ENCODE measurements at places on chromosomes 2 and 18.

GRCh38 chr2:77104554-77104953 lies 417.6 kb downstream of the LRRTM4 start:
- DNase-seq = no peak

- no peak for DNase-seq
Observed at GRCh38 chr2:7611750-7612149, 694.5 kb downstream of the RNF144A start.

DNA sequence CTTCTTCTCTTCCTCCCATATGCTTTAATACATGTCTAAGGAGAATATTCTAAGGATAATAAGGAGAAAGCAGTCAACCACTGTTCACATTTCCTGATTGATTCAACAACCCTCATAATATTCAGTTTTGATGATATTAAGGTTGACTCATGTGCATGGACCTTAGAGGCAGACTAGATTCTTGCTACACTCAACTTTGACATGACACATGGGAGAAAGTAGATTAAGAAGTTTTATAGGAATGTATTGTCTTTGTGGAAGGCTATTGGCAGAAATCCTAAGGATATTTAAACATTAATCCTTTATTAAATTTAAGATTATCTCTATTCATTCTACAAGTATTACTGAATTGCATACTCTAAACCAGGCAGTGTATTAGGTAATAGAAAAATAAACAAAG lies 309.1 kb upstream of the CYRIA start:
- DNase-seq = no peak

- DNase-seq = peak; percentile 35
Observed at GRCh38 chr2:143617803-143618415, 488.7 kb downstream of the ARHGAP15 start.

DNA sequence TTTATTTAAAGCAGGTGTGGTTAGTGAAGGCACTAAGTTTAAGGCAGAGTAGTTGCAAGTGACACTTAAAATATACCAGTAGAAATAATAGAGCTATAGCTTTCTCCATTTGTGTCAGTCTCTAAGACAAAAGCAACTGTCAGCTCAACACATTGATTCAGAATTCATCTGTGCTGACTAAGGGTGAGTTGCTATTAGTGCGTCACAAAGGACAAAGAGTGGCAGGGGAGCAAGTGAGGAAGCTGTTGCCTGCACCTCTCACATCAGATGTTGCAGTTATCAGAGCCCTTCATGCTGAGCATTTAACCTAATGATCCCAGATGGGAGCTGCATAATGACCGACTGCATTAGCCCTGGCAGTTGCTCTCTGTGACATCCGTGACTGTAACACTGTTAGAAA lies 138.6 kb downstream of the DTNA start:
- DNase-seq = no peak

DNA sequence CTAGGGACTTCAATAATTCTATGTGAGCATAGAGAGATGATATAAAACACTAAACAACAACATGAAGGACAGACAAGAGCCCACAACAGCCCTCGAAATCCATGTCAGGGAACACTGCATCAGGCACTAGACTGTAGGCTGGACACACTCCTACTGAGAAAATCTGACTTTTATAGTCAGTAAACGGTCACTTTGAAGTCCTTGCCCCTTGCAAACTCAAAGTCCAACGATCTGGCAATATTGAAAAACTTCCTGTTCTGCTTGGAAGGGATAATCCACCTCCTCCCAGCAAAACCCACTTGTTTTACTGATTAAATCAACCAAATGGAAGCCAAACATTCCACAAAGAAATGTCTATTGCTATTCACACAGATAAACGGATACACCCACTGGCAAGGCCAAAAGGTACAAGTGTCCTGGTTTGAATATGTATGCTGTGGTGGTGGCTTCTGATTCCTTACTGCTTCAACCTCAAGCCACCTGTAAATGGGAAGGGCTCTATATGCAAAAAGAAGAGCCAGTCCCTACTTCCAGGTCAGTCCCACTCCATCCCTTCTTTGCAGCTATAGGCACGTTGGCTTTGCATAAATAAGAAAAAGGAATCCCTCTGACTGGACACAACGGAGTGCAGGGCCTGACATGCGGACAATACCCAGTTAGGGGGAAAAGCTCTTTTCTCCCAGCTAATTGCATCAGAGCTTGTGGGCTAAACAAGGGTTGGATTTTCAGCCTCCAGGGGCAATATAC lies 56.6 kb downstream of the STK39 start:
- DNase-seq = no peak

GRCh38 chr2:232484628-232485347 lies 2.8 kb downstream of the ECEL1 start:
- DNase-seq = no peak

All from NCI-H345 (cell line).